Stimulated activated naive B cell treated with anti-CD40 and anti-IgM and Interleukin-4, amounts not matched to agents 10 μg/mL and 1 μg/mL and 100 μg/mL, for 72 hours (primary cell): ENCODE measurements at places on chromosomes 16 and 17.

DNA sequence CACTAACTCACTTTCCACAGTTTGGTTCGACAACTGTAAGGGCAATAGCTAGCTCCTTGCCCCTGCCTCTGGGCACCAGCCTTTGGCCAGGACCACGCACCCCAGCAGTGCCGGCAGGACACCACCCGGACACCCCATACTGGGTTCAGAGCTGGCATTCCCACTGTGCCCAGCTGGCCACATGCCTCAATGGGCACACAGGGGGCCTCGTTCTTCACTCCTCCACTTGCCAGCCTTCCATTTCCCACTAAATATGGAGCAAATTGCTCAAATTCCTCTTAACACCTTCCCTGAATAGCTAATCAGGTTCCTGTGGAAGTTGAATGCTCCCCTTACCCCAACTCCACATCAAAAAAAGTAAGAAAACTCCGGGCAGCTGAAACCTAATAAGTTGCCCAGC is 52.5 kb downstream of the PIPOX start:
- DNase-seq: no peak

- no peak for DNase-seq
These were observed 23.2 kb downstream of the MAP3K14 start for GRCh38 chr17:45293413-45294211.

DNA sequence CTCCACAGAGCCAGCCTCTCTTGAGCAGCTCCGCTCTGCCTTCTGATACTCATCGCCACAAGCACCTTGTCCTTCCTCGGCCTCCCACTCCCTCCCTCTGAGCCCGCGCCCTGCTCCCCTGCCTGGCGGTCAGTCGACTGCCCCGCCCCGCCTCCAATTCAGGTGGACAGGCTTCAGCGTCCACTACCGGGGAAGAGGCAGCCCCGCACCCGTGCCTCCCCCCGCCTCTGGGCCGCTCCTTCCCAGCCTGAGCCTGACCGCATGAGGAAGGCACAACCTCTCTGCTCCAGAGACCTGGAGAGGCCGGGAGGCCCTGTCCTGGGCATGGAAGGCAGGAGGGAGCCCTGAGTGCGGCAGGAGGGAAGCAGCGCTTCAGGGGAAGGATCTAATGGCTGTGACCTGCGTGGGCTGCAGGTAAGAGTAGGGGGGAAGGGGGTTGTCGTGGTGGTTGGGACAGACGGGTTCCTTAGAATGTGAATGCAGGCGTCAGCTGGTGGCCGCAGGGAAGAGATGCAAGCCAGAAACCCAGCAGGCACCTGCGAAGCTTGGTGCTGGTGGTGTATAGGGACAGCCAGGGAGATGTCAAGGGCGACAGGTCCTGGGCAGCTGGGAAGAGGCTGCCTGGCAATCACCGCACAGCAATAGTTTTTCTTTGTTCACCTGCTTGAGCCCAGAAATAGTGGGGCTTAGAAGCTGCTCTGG is 3.0 kb upstream of the SLC6A4 start:
- DNase-seq: no peak

GRCh38 chr16:70402916-70403659 is 35.8 kb downstream of the ST3GAL2 start:
- DNase-seq: no peak

DNA sequence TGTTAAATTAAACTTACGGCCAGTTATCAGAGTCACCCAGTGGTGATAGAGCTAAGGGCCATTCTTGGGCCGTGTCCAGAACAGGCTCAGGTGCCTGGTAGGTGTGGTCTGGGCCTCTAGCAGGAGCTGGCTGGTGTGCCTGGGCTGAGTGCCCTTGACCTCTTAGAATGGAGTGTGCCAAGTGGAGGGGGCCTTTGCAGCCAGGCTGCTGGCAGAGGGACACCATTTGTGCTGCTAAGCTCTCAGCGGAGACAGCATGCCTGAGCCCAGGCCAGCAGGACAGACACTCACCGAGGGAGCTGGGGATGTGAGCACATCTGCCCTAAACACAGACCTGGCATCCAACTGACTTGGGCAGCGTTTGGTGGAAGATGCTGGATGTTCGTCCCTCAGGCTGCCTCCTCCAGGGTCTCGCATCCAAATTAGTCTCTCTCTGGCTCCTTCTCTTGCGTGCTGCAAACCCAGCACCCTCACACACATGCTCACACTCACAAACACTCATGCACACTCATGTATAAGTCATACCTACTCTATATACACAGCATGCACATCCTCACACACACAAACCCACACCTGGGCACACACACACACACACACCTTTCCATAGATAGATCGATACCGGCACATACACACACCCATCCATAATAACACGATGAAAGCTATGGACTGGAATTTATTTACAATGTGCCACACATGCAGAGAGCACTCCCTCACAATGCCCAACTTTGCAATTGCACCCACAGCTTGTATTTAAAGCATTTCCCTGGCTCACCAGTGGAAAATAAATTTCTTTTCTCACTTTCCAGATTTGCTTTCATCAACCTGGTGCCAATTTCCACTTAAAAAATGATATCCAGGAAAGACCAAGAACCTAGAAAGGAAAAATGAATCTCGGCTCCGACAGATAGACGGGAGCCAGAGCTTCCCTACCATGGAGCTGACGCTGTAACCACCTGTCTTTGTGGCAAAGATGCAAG is 33.6 kb upstream of the CDH5 start:
- DNase-seq: no peak

GRCh38 chr16:52488837-52489289 is 58.1 kb downstream of the TOX3 start:
- DNase-seq: no peak

- DNase-seq: no peak
These were observed 12.7 kb upstream of the TMEM98 start for GRCh38 chr17:32915245-32915644.

DNA sequence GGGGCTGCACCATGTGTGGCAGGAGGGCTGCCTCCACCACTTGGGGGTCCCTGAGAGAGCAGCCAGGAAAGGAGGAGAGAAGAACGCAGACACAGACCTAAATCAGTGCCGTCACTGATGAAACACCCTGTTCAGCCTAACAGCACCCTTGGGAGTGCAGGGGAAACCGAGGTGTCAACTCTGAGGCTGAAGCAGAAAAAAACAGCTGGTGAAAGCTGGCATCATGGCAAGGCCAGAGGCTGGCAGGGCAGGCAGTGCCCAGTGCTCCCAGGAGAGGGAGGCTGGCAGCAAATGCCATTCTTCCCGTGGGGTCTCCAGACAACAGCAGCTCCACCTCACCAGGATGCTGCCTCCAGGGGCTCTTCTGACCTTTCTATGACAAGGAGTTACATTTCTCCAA is 23.1 kb downstream of the SPHK1 start:
- no peak for DNase-seq

GRCh38 chr17:38402897-38403296 is 25.4 kb upstream of the ARHGAP23 start:
- DNase-seq: no peak

DNA sequence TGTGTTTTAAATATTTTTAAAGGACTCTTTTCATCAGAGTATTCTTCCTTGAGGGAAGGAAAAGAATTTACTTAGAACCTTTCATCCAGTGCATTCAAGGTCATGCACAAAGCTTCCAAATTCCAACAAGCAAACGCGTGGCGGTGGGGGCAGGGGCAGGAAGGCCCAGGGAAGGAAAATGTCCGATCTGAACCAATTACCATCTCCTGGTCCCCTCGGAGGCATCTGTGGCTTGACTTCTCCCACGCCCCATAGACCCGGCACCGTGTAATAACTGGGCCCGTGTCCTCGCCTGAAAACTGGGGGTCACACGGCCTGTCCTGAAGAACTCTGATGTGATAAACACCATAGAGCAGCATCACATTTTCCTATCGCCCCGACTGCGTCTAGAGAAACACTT is 18.3 kb downstream of the MEAK7 start:
- no peak for DNase-seq

GRCh38 chr16:23155445-23156049 is 6.3 kb upstream of the USP31 start:
- DNase-seq: no peak

DNA sequence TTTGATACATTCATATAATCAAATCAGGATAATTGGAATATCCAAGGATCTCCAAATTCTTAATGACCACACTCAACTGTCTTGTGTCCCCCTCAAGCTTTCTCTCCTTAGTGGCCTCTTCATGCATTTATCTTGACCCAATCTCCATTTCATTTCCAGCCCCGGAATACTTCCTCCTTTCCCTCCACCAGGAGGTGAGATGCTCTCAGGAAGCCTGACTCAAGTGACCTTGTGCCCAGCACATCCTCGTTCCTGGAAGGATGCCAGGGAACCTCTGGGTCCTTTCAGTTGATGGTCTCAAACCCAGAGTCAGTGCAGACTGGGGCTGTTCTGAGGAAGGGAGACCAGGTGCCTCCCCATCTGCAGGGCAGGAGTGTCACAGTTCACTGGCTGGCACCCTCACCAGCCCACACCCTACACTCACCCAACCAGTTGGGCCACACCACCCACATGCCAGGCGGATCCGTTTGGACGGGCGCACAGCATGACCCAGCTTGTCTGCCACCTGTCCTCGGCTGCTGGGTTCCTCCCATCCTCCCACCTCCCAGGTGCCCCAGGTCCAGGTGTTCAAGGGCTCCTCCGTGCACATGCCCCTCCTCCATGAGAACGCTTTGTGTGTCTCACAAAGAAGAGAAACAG is 14.0 kb upstream of the EMP2 start:
- DNase-seq: peak; percentile 46
